ENCODE measurements at places on chromosomes 5 and 9. TPM values are rescaled to one million over a fixed set of nuclear protein-coding genes. Genes with fewer than 3 reads are reported as not detected.

The LIFR gene
- total RNA-seq, result 21.4 TPM

The SAPCD2 gene
- total RNA-seq, result 42.1 TPM

The ADGRD2 gene
- not detected for total RNA-seq

The NRG2 gene
- 16.5 TPM for total RNA-seq

The PCDHGB7 gene
- 11.3 TPM for total RNA-seq

The NUTM2G gene
- not detected for total RNA-seq

The SSBP2 gene
- total RNA-seq, result 111 TPM

The IL4 gene
- not detected for total RNA-seq
